ENCODE measurements at places on chromosomes 13 and 19. TPM values are rescaled to one million over a fixed set of nuclear protein-coding genes. Genes with fewer than 3 reads are reported as not detected.
A peak's percentile ranks its signal among the peaks of the same experiment; 100 is the strongest.

GRCh38 chr19:46478356-46478986 is 7.1 kb upstream of the PNMA8A start:
- DNase-seq = no peak

DNA sequence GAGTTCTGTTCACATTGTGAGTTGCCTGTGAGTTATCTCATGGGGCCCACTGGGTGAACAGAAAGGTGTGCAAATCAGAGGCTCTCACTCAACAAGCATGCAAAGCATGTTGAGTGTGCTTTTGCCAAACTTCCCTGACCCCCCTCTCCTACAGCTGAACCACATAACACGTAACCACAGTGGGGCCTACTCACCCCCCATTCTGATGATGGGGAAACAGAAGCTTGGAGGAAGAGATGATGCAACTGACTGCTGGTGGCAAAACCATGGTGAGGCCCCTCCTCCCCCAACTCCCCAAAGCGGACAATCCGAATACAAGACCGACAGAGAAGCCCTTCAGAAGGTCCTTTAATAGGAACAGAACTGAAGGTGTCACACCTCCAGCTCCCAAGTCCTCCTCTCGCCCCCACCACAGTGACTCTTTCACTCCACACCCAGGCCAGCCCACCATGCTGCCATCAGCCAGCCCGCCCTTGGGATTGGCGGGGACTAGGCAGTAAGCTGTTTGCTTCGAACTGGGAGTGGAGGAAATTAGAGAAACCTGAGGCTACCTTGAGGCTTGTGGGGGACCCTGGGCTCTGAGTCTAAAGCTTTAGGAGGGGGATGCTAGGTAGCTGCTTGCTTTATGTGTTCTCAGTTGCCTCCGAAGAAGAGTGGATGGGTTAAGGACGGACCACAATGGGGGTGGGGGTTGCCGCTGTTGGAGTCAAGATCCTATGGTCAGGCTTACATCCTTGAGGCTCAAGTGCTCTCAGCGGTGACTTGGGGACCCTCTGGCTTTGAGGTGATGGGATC is 3.8 kb downstream of the ZNF784 start:
- DNase-seq = no peak

The SCEL gene
- total RNA-seq = not detected

DNA sequence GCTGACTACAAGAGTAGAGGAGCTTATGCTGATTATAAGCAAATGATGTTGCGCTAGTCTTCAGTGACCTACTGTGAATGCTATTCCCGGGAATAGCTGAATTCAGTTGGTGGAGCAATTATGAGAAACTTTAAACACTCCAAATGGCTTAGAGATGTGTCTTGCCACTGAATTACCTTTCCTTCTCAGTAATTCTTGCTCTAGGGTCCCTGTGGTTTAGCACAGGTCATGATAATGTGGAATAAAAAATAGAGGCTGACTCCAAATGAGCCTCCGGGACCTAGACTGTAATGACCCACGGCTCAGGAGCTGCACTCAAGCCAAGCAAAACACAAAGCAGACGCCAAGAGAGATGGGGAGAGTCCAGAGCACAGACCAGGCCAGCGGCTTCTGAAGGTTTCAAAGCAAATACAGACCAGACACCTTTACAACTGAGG is 124.7 kb downstream of the RGCC start:
- DNase-seq = no peak

The STXBP2 gene
- 228 TPM for total RNA-seq

DNA sequence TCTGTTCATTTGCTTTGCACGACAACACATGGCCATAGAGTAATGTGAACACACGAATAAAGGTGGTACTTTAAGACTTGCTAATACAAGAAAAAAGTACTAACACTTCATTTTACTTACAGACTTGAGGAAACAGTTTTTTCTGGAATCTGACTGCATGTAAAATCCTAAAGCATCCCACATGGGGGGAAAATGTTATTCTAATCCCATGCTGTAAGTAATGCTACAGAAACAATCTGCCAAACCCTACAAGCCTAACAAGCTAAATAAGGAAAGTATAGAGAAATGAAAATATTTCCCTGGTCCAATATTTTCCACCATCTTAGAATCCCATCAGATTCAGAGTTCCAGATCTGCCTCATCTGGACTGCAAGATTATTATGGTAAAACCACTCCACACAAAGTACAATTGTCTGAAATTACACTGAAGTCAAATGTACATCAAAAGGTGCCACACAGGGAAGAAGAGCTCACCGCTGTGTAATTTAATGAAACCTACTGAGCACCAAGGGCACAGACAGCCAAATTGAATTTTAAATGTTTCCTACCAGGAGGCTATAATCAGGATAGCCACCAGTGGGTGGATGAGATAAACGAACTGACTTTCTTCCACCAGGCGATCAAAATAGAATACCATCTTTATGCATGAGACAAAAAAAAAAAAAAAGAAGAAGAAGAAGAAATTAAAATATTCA is 22.0 kb downstream of the LHFPL6 start:
- no peak for DNase-seq

GRCh38 chr19:30165228-30165813 is 206.9 kb upstream of the ZNF536 start:
- DNase-seq = no peak

- no peak for DNase-seq
Observed at GRCh38 chr13:25958986-25959385, 92.8 kb downstream of the SHISA2 start.

The NLRP9 gene
- total RNA-seq = not detected

- no peak for DNase-seq
Observed at GRCh38 chr13:60689571-60689970, 292.6 kb downstream of the TDRD3 start.

- DNase-seq = peak; percentile 73
Observed at GRCh38 chr19:2034729-2035589, 16.1 kb downstream of the MKNK2 start.

DNA sequence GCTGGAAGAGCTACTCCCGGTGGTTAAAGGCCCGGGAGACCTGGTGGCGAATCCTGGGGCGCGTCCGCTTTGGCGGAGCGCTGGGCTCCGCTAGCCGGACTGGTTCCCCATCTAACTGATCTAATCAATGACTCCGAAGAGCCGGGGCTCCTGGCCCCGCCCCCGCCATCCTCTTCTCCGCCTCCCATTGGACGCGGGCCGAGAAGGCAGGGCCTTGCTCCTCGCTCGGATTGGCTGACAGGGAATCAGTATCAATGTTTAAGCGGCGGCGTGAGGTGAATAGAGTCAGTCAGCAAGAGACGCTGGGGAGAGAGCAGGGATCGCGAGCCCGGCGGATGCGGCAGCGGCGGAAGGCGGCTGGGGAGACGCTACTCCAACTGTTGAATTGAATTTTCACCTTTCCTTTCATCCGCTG is 1.7 kb upstream of the PCDH17 start:
- DNase-seq = peak; percentile 14

- no peak for DNase-seq
Observed at GRCh38 chr19:4745986-4746385, 22.3 kb upstream of the DPP9 start.

The SLC15A1 gene
- 0.10 TPM for total RNA-seq

GRCh38 chr13:111402441-111402840 is 82.0 kb downstream of the TEX29 start:
- DNase-seq = no peak

The TRPC4 gene
- not detected for total RNA-seq

GRCh38 chr19:47210689-47211316 is 20.2 kb downstream of the BBC3 start:
- peak; percentile 73 for DNase-seq

The DHX34 gene
- 14.5 TPM for total RNA-seq

- no peak for DNase-seq
Observed at GRCh38 chr19:18097993-18098890, 664 bp downstream of the MAST3 start.

The RGCC gene
- 515 TPM for total RNA-seq

The ZNF564 gene
- total RNA-seq = 16.7 TPM

- DNase-seq = no peak
Observed at GRCh38 chr19:14159059-14159458, 22.7 kb upstream of the ASF1B start.

GRCh38 chr13:74077375-74077774 is 56.8 kb downstream of the KLF12 start:
- no peak for DNase-seq

DNA sequence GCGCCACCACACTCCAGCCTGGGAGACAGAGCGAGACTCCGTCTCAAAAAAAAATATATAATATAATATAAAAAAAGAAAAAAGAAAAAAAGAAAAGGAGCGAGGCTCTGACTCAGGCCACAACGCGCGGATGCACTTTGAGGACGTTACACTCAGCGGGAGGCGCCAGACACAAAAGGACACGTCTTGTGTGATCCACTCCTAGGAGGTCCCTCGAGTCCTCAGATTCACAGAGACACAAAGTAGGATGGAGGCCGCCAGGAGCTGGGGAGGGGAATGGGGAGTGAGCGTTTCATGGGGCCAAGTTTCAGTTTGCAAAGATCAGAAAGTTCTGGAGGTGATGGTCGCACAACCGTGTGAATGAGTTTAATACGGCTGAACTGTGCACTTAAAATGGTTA is 8.5 kb upstream of the ABHD17A start:
- no peak for DNase-seq

The IGFL2 gene
- total RNA-seq = not detected

- no peak for DNase-seq
Observed at GRCh38 chr13:99214232-99214631, 13.6 kb downstream of the UBAC2 start.

- DNase-seq = no peak
Observed at GRCh38 chr19:42189133-42189532, 28.3 kb downstream of the DEDD2 start.

DNA sequence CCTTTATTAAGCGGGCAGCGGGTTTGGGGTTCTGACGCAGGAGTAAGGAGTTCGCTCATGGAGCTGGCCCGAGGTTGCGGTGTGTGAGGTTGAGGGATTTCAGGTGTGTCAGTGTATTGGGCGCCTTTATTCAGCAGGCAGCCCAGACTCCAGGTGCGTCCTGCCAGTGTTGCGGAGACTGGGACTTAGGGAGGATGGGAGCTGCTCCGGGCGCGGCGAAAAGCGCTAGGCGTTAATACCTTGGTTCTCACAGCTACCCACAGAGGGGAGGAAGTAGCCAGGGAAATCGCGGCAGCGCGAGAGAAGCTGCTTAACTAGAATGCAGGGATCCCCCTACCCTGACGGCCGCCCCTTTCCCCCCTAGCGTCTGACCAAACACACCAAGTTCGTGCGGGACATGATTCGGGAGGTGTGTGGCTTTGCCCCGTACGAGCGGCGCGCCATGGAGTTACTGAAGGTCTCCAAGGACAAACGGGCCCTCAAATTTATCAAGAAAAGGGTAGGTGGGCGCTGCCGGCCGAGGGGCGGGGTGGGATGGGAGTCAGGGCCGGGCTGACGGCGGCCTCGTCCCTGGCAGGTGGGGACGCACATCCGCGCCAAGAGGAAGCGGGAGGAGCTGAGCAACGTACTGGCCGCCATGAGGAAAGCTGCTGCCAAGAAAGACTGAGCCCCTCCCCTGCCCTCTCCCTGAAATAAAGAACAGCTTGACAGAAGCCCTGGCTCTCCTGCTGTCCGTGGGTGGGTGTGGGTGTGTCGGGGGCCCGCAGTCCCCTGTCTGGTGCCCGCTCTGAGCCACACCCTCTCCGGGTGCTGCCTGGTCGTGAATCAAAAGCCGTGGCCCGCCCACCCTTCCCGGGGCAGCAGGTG is 1.1 kb downstream of the RPL36 start:
- DNase-seq = peak; percentile 25

DNA sequence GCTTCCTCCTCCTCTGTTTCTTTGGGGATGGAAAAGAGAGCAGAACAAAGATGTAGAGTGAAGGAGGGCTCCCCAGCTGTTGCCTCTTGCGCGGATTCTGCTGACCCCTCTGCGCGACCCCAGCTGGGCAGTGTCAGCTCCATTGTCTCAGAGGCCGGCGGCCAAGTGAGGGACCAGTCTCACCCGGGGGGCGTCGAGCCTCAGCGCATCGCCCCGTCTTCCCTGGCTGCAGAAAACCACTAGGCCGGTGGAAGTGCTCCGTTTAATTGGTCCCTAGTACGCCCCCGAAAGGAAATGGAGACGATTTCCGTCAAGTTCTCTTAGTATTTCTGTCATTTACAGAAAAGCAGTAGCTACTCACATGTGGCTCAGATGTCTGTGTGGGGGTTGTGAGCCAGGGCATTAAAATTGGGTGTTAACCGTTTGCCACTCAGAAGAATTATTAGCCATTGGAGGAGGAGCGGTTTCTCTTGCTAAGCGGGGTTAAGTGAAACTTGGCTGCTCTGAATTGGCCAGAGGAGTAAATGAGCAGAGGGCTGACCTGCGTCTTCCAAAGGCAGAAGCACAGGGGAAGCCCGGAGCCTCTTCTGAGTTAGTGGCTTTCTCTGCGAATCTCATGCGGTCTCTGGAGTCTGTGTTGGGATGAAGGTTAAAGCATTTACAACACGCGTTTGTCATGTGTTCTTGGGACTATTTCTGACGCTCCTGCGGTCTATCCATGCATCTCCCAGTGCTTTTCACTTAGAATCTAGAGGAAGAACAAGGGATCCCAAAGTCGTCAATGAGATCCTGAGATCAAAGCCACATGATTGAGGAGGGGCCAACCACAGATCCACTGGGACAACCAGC is 132.8 kb upstream of the MYO16 start:
- DNase-seq = no peak

DNA sequence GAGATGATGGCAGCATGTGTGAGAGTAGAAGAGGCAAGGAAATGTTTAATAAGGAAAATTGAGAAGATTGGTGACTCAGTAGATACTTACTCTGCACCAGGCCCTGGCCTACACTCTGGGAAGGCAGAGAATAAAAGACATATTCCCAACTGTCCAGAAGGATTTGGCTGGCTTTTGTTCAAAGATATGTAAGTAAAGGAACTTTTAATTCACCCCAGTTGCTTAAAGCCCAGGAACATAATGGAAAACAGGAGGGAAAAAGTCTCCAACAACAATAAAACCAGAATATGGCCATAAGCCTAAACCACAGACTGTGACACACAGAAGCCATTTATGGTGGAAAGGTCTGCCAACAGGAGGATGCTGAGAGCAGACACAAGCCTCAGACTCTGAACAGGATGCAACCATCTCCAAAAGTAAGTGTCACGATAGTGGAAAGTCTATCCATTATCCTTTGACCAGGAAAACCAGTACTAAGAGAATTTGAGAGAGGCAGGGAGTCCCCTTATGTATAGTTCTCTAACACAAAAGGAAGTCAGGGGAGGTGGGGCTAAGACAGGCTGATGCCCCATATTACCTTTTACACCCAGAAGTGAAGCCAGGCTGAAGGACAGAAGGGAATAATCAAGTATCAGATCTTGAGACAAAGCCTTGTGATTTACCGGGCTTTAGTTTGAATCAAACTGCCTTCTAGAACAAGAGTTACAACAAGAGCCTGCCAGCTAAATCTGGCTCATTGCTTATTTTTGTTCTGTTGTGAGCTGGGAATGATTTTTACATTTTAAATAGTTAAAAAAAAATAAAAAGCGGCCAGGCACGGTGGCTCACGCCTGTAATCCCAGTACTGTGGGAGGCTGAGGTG is 169.5 kb upstream of the STARD13 start:
- no peak for DNase-seq

GRCh38 chr19:7333198-7334118 is 15.3 kb upstream of the ARHGEF18 start:
- no peak for DNase-seq

The ZNF888 gene
- 5.6 TPM for total RNA-seq

- no peak for DNase-seq
Observed at GRCh38 chr13:95335667-95336066, 34.4 kb upstream of the ABCC4 start.

The PTBP1 gene
- total RNA-seq = 322 TPM

- peak; percentile 78 for DNase-seq
Observed at GRCh38 chr19:52535771-52536447, 8.4 kb downstream of the ZNF808 start.

- DNase-seq = no peak
Observed at GRCh38 chr13:69477451-69477850, 630.2 kb upstream of the ATXN8OS start.

Data from T-cell (primary cell).